HFFc6 (cell line): ENCODE measurements at places on chromosomes 3 and 15. TPM values are rescaled to one million over a fixed set of nuclear protein-coding genes. Genes with fewer than 3 reads are reported as not detected.

The CLDN1 gene
- total RNA-seq, result 0.63 to 0.81 TPM (median 0.69 TPM) in 3 replicates

The ZXDC gene
- total RNA-seq, result 12.8 to 14.2 TPM (median 14.1 TPM) in 3 replicates

The CFAP92 gene
- total RNA-seq, result not detected in 3 replicates

The TRIM59 gene
- total RNA-seq, result 30.9 to 38.3 TPM (median 37.8 TPM) in 3 replicates

The GOLGA8Q gene
- total RNA-seq, result 0.52 TPM in 1 of 2 replicates, not detected in the other

The BFSP2 gene
- total RNA-seq, result not detected in 3 replicates

- H3K4me1 ChIP-seq, result peaks cover 33% of the 10 kb centered on the region
- peak; percentile 75 for DNase-seq
- H3K27ac ChIP-seq, result peak overlapping the region; percentile 64
- no peaks in the 10 kb centered on the region for H3K27me3 ChIP-seq
These were observed 26.4 kb upstream of the RPS17 start for GRCh38 chr15:82566690-82567089.

- peak overlapping the region; percentile 81 for H3K4me3 ChIP-seq
- peaks cover 48% of the 10 kb centered on the region for H3K4me1 ChIP-seq
These were observed 60.5 kb downstream of the XXYLT1 start for GRCh38 chr3:195210266-195210973.

GRCh38 chr3:186996356-186996755 is 66.0 kb downstream of the ST6GAL1 start:
- H3K4me3 ChIP-seq, result no peak overlapping the region
- no peaks in the 10 kb centered on the region for H3K36me3 ChIP-seq
- H3K27ac ChIP-seq, result no peak overlapping the region

- H3K4me3 ChIP-seq, result peak overlapping the region; percentile 78
- DNase-seq, result peak; percentile 68
- peak overlapping the region; percentile 99 for H3K27ac ChIP-seq
- H3K4me1 ChIP-seq, result peaks cover 95% of the 10 kb centered on the region
- peaks cover 6% of the 10 kb centered on the region; the same call in 1 of the 2 replicates for H3K27me3 ChIP-seq
These were observed 39.4 kb downstream of the VGLL4 start for GRCh38 chr3:11604139-11604892.

DNA sequence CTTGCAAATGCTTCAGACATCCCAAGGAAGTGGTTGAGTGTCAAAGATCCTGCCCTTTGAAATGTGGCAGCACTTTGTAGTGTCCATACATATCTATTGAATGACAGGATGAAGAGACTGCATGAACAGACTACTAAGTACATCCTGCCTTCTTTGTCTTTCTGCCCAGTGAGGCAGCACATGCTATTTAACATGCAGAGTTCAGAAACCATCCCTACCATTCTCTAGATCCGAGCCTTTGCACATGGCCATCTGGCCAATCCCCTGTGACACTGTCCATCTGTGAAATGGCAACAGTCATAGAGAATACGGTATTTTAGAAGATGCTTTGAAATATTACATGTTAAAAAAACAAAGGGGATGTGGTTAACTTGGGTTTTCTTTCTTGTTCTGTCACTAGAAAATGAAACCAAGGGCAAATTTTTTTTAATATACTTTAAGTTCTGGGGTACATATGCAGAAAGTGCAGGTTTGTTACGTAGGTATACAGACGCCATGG is 519.6 kb downstream of the NTRK3 start:
- H3K27me3 ChIP-seq, result peaks cover 2% of the 10 kb centered on the region; the same call in 1 of the 2 replicates
- peak overlapping the region; percentile 34 for H3K27ac ChIP-seq
- H3K4me1 ChIP-seq, result peaks cover 51% of the 10 kb centered on the region
- no peaks in the 10 kb centered on the region for H3K36me3 ChIP-seq
- H3K4me3 ChIP-seq, result peak overlapping the region; percentile 5; the same call in 1 of the 2 replicates
- peak; percentile 6 for DNase-seq

- peaks cover 13% of the 10 kb centered on the region; the same call in 1 of the 2 replicates for H3K27me3 ChIP-seq
- no peak for DNase-seq
- no peak overlapping the region for H3K4me3 ChIP-seq
- H3K36me3 ChIP-seq, result no peaks in the 10 kb centered on the region
- no peak overlapping the region for H3K27ac ChIP-seq
These were observed 65.9 kb upstream of the LCTL start for GRCh38 chr15:66631616-66632263.

DNA sequence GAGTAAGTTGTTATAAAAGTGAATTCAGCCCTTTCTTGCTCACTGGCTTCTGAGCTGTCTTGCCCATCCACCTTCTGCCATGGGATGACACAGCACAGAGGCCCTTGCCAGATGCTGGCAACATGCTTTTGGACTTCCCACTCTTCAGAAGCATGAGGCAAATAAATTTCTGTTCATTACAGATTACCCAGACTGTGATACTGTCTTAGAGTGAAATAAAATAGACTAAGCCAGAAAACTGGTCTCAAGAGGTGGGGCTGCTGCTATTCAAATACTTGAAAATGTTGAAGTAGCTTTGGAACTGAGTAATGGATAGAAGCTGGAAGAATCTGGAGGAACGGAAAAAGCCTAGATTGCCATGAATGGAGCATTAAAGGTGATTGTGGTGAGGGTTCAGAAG is 170.4 kb downstream of the ZMAT3 start:
- no peak for DNase-seq
- no peak overlapping the region for H3K4me3 ChIP-seq
- no peak overlapping the region for H3K27ac ChIP-seq
- H3K27me3 ChIP-seq, result no peaks in the 10 kb centered on the region; the same call in 1 of the 2 replicates

GRCh38 chr15:37015035-37015434 is 85.3 kb downstream of the MEIS2 start:
- H3K36me3 ChIP-seq, result peaks cover 42% of the 10 kb centered on the region
- H3K4me3 ChIP-seq, result no peak overlapping the region
- H3K27me3 ChIP-seq, result no peaks in the 10 kb centered on the region; the same call in 1 of the 2 replicates

GRCh38 chr3:126578702-126579101 is 20.0 kb upstream of the C3orf22 start:
- DNase-seq, result no peak
- no peak overlapping the region for H3K4me3 ChIP-seq
- H3K36me3 ChIP-seq, result no peaks in the 10 kb centered on the region
- peaks cover 41% of the 10 kb centered on the region for H3K27me3 ChIP-seq

DNA sequence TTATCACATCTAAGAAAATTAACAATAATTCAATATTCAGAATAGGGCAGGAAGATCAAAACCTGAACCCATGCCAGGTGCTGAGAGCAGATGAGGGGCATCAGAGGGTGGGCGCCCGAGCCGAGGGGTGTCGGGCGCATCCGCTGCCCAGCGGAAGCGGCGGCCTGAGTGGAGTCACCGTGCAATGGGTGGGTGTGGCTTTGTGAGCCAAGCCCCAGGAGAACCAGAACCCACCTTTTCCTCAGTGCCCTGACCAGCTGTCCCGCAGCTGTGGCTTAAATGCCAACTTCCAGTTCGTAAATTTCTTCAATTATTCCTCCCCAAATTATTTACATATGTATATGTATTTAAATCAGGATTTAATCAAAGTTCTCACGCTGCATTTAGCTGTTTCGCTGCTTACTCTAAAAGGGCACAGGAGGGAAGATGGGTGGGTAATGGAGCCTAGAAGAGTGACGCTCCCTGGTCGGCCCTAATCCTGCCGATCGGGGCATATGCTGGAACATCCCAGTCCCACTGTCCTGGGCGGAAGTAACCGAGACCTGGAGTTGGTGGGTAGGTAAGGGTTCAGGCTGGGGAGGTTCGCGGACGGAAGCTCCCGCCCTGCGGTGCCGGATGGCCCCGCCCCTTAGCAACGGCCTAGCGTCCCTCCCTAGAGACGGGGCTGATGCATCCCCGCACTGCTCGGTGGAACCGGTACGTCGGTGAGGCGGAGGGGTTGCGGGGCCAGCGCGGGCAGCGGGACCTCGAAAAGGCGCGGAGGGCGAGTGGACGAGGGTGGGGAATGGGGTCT is 1.3 kb downstream of the DNAH1 start:
- no peak overlapping the region for H3K27ac ChIP-seq
- no peaks in the 10 kb centered on the region for H3K36me3 ChIP-seq
- peaks cover 3% of the 10 kb centered on the region for H3K27me3 ChIP-seq
- DNase-seq, result no peak
- peaks cover 19% of the 10 kb centered on the region for H3K4me1 ChIP-seq

DNA sequence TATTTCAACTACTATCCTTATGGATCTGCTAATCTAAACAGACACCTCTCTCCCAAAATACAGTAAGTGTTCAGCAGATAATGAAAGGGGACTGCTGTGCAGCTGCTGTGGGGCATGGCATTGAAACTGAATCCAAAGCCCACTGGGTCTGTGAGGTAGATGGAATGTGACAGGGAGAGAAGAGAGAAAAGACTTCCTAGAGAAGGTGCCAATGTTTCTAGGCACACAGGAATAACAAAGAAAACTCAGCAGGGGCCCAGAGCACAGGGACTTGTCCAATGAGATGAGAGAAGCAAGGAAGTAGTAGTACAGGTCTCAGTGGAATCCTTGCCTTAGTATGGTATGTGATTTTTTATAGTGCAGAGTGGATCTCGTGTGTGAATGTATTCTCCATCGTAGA is 457.8 kb downstream of the IL5RA start:
- H3K27ac ChIP-seq, result no peak overlapping the region
- peaks cover 6% of the 10 kb centered on the region for H3K36me3 ChIP-seq
- no peaks in the 10 kb centered on the region for H3K4me1 ChIP-seq
- DNase-seq, result no peak
